MCF 10A (cell line): ENCODE measurements at places on chromosomes 16 and 17.
A peak's percentile ranks its signal among the peaks of the same experiment; 100 is the strongest.

- H3K4me3 ChIP-seq: no peak overlapping the region
- peaks cover 65% of the 10 kb centered on the region for H3K36me3 ChIP-seq
- DNase-seq: no peak
- no peak overlapping the region for H3K27ac ChIP-seq
- peaks cover 8% of the 10 kb centered on the region for H3K4me1 ChIP-seq
Measured at GRCh38 chr16:89996178-89996489, 23.1 kb downstream of the DBNDD1 start.

GRCh38 chr17:16001226-16001897, 1.7 kb downstream of the TTC19 start:
- peaks cover 15% of the 10 kb centered on the region for H3K4me1 ChIP-seq
- H3K4me3 ChIP-seq: peak overlapping the region; percentile 82
- no peak for DNase-seq
- peaks cover 57% of the 10 kb centered on the region for H3K36me3 ChIP-seq

GRCh38 chr17:81365601-81366585, 29.4 kb upstream of the BAHCC1 start:
- DNase-seq: peak; percentile 95
- peak overlapping the region; percentile 60 for H3K4me3 ChIP-seq
- peak overlapping the region; percentile 69 for H3K27ac ChIP-seq
- no peaks in the 10 kb centered on the region for H3K27me3 ChIP-seq

- H3K4me1 ChIP-seq: peaks cover 22% of the 10 kb centered on the region
- no peak overlapping the region for H3K27ac ChIP-seq
- H3K36me3 ChIP-seq: peaks cover 12% of the 10 kb centered on the region
- H3K27me3 ChIP-seq: no peaks in the 10 kb centered on the region
Measured at GRCh38 chr16:14377326-14377725, 252.7 kb downstream of the PARN start.

- H3K4me3 ChIP-seq: peak overlapping the region; percentile 39
- peak; percentile 90 for DNase-seq
- no peaks in the 10 kb centered on the region for H3K36me3 ChIP-seq
- H3K27ac ChIP-seq: peak overlapping the region; percentile 54
- no peaks in the 10 kb centered on the region for H3K27me3 ChIP-seq
Measured at GRCh38 chr17:64679710-64680216, 17.7 kb upstream of the SMURF2 start.

- H3K36me3 ChIP-seq: peaks cover 41% of the 10 kb centered on the region
- H3K27ac ChIP-seq: no peak overlapping the region
- no peaks in the 10 kb centered on the region for H3K27me3 ChIP-seq
- H3K4me1 ChIP-seq: peaks cover 20% of the 10 kb centered on the region
Measured at GRCh38 chr17:2266045-2266864, 37.3 kb downstream of the SMG6 start.

GRCh38 chr17:7636163-7636562, 6.2 kb downstream of the SHBG start:
- H3K27ac ChIP-seq: no peak overlapping the region
- H3K27me3 ChIP-seq: no peaks in the 10 kb centered on the region
- no peaks in the 10 kb centered on the region for H3K4me1 ChIP-seq
- H3K36me3 ChIP-seq: no peaks in the 10 kb centered on the region
- no peak overlapping the region for H3K4me3 ChIP-seq
- DNase-seq: no peak

GRCh38 chr16:70760221-70760620, 40.7 kb downstream of the VAC14 start:
- H3K27ac ChIP-seq: peak overlapping the region; percentile 7
- no peaks in the 10 kb centered on the region for H3K27me3 ChIP-seq
- peaks cover 26% of the 10 kb centered on the region for H3K4me1 ChIP-seq
- no peak overlapping the region for H3K4me3 ChIP-seq
- DNase-seq: no peak
- H3K36me3 ChIP-seq: peaks cover 36% of the 10 kb centered on the region
